T-helper 9 cell (primary cell): ENCODE measurements at places on chromosomes 6 and 20.

DNA sequence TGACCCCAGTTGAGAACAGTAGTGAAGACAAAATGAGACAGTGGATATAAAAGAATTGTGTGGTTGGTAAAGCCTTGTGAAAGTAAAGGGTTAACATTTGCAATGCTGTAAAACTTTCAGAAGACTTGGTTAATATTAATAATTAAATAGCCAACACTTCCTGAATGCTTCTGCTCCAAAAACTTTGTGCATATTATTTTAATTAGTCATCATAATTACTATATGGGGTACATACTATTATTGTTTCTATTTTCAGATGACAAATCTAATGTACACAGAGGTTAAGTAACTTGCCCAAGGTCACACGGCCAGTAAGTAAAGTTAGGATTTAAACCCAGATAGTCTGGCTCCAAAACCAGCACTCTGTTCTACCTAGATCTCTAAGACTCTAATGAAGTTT is 291.3 kb downstream of the OGFRL1 start:
- DNase-seq: no peak

DNA sequence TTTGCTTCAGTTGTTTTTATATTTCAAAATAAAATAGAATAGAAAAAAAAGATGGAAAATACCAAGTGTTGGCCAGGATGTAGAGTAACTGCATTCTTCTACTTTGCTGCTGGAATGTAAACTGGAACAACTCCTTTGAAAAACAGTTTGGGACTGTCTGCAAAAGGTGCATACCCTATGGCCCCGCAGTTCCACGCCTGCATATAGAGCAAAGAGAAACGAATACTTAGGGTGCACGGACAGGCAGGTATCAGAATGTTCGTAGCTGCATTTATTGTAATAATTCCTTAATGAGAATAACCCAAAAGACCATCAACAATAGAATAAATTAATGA is 603 bp upstream of the RAB23 start:
- no peak for DNase-seq

DNA sequence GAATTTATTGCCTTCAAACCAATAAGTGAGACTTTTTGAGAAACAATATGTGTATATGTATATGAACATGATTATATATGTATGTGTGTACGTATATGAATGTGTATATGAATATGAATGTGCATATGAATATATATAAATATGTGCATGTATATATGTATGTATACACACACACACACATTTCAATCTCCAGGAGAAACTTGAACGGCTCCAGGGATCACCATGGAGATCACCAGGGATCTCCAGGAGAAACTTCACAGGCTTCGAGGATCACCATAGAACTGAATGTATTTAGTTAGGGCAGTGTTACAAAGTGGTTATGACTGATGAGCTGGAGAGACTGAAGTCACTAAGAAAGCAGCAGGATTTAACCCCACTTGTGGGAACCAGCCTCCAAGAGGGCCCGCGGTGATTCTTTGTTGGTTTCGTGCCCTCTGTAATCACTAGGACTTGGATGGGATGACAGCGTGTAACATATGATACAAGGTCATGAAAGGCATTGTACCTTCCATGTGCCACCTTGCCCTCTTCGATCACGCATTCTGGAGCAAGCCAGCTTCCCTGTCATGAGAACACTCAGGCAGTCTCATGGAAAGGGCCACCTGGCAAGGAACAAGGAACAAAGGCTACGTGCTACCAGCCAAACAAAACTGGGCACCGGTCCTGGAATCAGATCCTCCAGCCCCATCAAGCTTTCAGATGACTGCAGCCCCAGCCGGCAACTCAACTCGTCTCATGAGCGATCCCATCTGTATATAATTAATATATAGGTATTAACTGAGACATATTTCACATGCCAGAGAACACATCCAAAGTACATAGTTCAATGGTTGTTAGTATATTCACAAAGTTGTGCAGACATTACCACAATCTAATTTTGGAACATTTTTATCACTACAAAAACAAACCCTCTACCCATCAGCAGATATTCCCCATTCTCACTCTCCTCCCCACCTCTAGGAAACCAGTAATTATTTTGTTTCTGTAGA is 8.6 kb downstream of the FAM50B start:
- DNase-seq: no peak

DNA sequence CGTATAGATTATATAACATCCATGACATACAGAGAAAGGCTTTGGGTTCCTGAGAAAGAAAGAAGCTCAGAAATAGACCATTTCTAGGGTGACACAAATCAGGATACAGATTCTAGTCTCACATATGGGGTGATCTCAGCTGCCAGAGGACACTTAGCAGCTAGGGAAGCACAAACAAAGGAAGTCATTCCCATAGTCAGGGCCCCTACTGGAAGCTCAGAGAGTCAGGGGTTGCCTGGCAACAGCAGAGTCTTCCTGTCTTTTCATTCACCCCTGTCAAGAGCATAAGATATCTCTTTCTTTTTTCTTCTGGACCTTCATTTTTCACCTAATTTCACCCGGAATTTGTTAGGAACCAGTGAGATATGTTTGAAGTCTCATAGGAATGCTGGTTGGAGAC is 81.9 kb upstream of the IYD start:
- no peak for DNase-seq

- no peak for DNase-seq
Measured at GRCh38 chr20:48128436-48128835, 343.2 kb upstream of the SULF2 start.

DNA sequence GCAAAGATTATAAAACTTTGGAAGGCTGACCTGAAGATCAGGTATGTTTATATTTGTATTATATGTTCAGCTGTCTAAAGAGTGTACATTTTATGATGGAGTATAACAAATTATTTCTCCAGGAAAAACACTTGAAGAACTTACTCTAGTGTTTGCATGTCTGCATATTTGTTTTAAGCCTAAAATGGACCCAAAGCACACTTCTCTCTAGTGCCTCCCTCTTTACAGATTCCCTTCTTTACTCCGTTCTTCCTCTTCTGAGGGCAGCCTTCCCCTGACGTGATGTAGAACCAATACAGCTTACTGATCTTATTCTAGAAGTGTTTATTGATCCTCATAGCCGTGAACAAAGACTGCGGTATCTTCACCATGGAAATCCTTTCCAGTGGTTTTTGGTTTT is 13.9 kb downstream of the SUMO4 start:
- no peak for DNase-seq

- no peak for DNase-seq
Measured at GRCh38 chr6:31534011-31534410, 5.2 kb downstream of the MCCD1 start.

GRCh38 chr20:46434597-46434996 is 28.2 kb upstream of the ELMO2 start:
- DNase-seq: no peak

DNA sequence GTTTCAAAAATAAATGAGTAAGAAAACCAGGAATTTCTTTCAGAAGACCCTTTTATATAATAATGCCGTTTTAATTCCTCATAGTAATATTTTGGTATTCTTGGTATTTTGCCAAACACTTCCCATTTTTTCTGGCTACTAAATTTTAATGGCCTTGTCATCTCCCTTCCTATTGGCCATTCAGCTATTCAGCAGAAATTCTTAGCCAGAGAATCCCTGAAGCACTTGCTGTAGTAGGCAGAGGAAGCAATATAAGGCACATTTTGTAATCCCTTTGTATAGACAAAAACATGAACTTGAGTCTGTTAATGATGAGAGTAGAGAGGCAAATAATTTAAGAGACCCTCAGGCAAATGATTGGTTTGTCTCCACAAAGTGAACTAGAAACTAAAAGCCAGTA is 118.4 kb upstream of the LAMP5 start:
- no peak for DNase-seq
